Fibroblast of skin of right biceps (primary cell): ENCODE measurements at places on chromosomes 3 and 15.
A peak's percentile ranks its signal among the peaks of the same experiment; 100 is the strongest.

DNA sequence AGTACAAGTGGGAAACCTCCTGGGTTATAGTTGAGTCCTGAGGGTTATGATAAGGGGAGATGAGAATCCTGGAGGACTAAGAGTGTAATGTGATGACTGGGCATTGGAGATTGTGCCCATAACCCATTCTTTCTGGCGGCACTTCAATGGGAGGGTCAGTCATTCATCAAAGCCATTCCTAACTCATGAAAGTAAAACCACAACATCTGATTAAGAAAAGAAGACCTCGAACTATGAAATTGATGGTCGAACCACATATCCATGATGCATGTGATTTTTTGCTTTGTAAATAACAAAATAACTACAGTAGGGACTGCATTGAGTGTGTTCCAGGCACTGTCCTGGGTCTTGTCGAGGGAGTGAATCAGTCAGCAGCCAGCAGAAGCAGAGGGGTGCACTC is 215.1 kb downstream of the SHQ1 start:
- peak; percentile 36 for DNase-seq

DNA sequence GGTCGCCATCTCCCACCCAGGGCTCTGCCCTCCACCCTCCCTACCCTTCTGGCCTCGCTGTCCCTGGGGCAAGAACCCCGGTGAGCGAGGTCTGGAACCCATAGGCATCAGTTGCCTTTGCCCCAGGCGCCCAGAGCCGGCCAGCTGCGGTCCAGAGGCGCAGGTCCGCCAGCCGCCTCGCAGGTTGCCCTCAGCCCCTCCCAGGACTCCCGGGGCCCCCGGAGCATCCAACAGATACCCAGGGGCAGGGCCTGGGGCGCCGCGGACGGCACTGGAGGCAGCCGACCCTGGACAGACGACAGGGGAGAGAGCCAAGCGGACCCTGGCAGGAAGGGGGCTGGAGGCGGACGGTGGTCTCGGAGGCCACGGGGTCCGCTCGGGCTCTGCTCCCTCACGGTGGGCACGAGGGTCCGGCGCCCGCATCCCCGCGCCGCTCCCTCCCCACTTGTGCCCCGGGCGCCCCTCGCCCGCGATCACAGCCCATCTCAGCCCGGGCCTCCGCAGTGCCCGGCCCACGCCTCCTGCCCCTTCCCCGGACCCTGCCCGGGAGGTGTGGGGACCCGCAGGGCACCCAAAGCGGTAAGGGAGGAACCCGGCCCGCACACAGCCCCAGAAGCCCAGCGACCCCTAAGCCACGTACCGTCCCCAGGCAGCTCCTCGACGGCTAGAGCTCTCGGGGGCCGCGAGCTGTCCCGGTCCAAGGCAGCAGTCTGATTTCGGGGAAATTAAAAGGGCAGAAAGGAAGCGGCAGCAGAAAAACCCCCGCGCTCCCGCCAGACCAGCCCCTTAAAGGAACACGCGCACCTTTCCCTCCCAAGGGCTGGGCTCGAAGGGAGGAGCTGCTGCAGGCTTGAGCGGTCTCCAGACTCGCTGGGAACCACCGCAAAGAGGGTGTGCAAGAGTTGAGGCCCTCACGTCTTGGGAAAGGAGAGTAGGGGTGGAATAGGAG is at the start of gene HAPLN3:
Gene HAPLN3, minus strand, starts transcription at position 726 of the 949 bp plus-strand sequence. CDS start 8,246 bp downstream, outside the sequence.
- DNase-seq, result peak; percentile 49

- no peak for DNase-seq
Measured at GRCh38 chr3:193496658-193497057, 58.0 kb downstream of the ATP13A4 start.

DNA sequence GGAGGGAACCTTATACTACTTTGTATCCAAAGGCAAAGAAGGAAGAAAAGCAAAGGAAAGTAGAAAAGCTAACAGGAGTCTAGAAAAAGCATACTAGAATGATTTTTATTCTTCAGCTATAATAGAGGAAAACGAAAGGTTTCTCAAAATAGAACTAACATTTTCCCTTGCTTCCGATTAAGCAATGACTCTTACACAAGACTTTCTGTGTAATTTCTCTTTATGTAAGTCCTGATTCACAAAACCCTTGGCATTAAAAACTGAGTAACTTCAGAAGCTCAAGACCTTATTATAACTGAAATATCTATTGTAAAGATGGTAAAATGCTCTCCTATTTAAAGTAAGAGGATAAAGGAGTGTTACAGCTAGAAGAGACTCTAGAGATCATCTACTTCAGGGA is 97.4 kb downstream of the DTWD1 start:
- peak; percentile 31 for DNase-seq

GRCh38 chr3:116141724-116142123 is 303.6 kb downstream of the LSAMP start:
- no peak for DNase-seq

DNA sequence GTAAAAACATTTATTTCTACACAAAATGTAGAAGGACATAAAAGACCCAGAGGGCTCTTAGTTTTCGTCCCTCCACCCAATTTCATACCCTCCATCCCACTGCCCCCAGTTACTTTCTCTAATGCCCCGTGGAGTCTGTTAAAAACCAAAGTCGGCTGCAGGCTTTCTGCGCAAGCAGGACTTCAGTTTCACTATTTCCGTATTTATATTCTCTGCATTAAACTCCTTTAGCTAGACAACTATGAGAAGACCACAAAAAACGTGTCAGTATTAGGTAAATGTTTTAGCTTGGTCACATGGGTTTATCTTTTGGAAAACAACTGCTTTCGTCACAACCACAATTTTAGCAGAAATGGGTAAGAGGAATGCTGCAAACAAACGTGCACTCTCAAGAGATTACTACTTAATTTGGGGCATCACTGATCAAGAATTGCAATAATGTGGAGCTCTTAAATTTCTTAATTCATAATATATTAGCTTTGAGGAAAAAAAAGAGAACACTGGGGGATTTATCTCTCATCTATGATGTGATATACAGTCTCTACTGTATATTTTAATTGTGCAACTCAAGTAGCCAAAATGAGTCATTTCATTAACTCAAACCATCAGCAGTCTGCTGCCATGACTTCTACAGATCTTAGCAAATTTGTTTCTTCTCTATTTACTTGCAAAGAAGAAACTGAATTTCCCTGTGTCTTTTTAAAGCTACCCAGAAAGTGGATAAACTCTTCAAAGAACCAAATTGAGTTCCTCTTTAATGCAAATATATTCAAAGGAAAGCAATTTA is 740 bp upstream of the NSMCE3 start:
- DNase-seq, result peak; percentile 85

- DNase-seq, result peak; percentile 60
Measured at GRCh38 chr3:191376516-191377141, 46.3 kb upstream of the UTS2B start.

- no peak for DNase-seq
Measured at GRCh38 chr15:80036071-80036470, 23.4 kb upstream of the ZFAND6 start.

DNA sequence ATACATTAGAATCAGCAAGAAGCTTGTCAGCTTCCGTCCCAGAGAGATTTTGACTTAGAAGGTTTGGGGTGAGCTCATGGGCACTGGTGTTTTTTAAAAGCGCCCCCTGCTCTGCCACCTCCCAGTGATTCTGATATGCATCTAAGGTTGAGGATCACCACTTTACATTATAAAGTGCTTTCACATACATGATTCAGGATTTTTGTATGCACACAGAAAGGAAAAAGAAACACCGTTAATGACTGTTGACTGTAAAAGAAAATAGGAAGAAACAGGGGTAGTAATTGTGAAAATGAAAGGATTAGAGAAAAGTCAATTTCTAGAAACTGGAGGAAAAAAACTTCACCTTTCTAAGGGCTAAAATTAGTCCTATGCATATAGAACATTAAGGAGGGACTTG is 104.9 kb upstream of the ZBED2 start:
- DNase-seq, result no peak

DNA sequence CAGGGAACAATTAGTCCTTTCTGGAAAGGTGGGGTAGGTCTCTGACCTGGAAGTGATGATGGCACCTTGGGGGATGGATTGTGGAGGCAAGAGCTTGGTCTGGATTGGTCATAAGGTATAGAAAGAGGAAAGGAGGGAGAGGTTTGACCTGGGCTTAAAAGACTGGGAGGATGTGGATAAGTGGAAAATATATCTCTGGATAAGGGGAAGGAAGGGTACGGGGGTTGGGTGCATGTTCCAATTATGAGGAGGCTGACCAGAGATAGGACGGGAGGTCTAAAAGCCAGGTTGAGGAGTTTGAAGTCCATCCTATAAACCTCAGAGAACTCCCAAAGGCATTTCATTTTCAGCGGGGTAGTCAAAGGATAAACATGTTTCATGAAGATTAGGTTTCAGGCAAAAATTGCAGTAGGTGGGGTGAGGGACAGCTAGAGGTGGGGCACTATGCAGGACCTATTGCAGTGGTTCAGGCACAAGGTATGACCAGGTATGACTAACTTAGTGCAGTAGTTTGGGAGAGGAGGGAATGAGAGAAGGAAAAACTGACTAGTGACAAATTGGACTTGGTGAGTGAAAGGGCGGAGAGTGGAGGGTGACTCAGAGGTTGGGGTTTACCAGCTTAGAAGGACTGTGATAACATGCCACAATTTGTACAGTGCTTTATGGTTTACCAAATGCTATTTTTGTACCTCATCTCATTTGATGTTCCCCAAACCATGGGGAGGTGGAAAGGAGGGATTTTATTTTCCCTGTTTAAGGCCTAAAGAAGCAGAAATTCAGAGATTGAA is 10.7 kb downstream of the PDE8A start:
- peak; percentile 78 for DNase-seq

DNA sequence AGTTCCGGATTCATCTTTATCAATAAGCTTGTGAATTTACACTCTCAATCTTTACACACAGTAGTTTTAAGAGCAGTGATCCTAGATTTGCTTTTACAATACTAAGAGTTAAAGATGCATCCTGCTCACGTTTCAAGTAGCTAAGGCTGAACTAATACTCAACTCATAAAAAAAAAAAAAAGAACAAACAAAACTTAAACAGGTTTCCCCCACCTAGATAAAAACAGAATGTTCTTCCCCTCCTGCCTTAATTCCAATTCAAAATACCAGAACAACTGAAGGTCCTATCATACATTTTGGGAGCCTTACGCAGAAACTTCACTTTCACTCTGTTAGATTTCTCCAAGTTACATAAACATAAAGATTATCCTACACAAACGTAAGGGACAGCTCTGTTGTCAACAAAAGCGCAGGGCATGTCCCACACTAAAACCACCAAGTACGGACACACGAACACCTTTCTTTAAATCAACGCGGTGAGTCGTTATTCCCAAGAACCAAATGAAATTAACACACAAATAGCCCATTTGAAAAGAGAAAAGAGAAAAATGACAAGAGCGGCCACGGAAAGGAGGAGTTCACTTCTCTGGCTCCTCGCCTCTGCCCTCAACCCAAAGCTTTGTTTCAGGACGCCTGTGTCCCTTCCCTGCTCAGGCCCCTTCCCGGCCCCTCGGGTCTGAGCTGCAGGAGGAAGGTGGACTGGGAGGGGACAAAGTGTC is 941 bp downstream of the CBLB start:
- DNase-seq, result no peak
